ENCODE measurements at places on chromosomes 11 and 22.

DNA sequence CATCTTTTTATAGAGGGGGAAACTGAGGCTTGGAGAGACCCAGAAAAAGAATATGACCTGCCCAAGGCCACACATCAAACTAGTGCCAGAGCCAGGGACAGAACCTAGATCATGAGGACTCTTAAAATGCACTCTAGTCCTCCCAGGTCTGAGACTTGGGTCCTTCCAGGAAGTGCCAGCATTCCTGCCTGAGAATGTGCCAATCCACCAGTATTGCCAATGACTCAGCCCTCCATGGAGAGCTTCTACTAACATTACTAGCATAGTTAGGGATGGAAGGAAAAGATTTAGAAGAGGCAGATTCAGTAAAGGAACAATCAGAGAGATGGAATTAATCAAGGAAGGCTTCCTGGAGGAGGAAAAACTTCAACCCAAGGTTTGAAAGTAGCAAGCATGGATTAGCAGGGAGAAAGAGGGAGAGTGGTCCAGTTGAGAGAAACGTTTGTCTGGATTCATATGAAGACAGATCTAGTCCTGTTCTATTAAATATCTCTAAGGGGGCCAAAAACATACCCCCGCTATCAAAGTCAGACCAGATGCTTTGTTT is 20.1 kb upstream of the SMIM35 start:
- peak; percentile 17 for DNase-seq

- DNase-seq: no peak
Observed at GRCh38 chr22:37254867-37255233, 10.8 kb upstream of the RAC2 start.

GRCh38 chr11:132055296-132055695 is 684.9 kb downstream of the NTM start:
- no peak for DNase-seq

GRCh38 chr11:843086-843734 is 558 bp downstream of the TSPAN4 start:
- no peak for DNase-seq

GRCh38 chr22:46846150-46846831 is 83.8 kb downstream of the TBC1D22A start:
- DNase-seq: no peak

- DNase-seq: peak; percentile 48
Observed at GRCh38 chr11:67303132-67303834, at the start of gene SSH3. TSS of gene SSH3 (plus strand) at chr11:67303530. CDS start at chr11:67303626, 96 bp downstream.

DNA sequence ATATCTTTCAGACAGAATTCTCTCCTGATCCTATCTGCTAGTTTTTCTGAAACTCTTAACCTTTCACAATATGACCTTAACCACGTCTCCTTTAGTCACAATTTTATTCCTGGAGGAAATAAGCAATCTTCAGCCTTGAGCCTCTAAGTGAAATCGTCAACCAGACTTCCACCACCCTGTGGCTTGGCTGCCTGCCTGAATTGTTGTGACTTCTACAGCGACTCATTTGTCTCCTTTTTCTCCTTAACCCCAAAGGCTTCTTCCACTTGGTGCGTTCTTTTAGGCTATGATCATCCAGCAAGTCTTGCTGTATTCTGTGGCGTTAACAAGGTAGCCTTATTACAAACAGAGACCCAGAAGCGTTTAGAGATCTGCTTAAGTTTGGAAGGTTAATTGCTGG is 535.1 kb upstream of the ARHGAP42 start:
- no peak for DNase-seq

DNA sequence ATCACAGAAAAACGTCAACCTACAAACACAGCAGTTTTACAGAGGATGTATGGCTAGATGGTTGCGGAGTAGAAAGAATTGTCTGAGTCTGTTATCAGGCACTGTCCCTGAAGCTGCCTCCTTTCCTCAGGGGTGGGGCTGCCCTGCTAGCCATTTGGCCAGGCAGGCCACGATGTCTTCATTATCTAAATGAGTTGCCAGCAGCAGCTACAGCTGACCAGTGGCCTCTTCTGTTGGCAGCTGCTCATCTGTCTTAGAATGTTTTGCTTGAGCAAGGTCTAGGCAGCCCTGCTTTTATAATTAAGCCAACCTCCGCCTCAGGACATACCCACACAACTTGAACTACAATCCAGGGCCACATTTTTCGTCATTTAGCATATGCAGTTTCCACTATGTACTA is 17.5 kb downstream of the SLC6A5 start:
- DNase-seq: no peak

- DNase-seq: no peak
Observed at GRCh38 chr11:119905162-119905561, 176.2 kb upstream of the NECTIN1 start.

- no peak for DNase-seq
Observed at GRCh38 chr11:86440843-86441242, 66.2 kb downstream of the CCDC81 start.

GRCh38 chr11:120877746-120878365 is 146.0 kb upstream of the TBCEL start:
- DNase-seq: no peak

DNA sequence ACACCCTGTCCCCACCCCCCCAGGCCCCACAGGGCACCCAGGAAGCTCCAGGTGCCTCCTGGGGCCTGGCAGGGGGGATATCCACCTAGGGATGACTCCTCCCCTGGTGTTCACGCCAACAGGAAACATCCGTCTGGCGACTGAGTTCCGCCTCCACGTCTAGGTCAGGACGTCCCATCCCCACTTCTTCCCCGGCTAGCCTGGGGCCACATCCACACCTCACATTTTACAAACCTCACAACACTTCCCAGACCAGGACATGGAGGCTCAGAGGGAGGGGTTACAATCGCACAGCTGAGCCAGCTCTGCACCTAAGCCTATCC is 21.0 kb downstream of the MAFF start:
- DNase-seq: no peak
